ENCODE measurements at places on chromosomes 4 and X. TPM values are rescaled to one million over a fixed set of nuclear protein-coding genes. Genes with fewer than 3 reads are reported as not detected.
A peak's percentile ranks its signal among the peaks of the same experiment; 100 is the strongest.

- peak; percentile 0 for DNase-seq
- no peaks in the 10 kb centered on the region for H3K27me3 ChIP-seq
- no peak overlapping the region for H3K27ac ChIP-seq
- peaks cover 36% of the 10 kb centered on the region for H3K4me1 ChIP-seq
Measured at GRCh38 chr4:1206299-1207156, 34.1 kb upstream of the SPON2 start.

Gene USP17L25
- not detected for total RNA-seq

DNA sequence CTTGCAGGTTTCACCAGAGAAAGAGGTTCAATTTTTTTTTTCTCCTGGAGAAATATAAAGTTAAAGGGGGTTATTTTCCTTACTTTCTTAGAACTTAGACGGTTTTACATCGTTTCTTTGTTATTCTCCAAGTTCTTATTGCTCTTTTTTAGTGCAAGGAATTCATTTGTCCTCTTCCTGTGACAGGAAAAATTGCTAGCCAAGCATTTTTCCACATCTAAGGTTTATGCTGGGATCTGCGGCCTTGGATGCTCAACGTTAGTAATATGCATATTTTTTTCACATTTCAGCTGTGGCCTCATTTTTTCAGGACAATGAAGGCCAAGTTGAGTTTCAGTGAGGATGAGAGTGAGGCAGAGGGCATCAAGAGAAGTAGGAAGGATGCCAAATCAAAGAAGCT, 948.9 kb downstream of the PCDH19 start:
- no peak for DNase-seq
- no peaks in the 10 kb centered on the region for H3K27me3 ChIP-seq
- H3K27ac ChIP-seq, result no peak overlapping the region
- no peak overlapping the region for H3K4me3 ChIP-seq
- H3K36me3 ChIP-seq, result no peaks in the 10 kb centered on the region

DNA sequence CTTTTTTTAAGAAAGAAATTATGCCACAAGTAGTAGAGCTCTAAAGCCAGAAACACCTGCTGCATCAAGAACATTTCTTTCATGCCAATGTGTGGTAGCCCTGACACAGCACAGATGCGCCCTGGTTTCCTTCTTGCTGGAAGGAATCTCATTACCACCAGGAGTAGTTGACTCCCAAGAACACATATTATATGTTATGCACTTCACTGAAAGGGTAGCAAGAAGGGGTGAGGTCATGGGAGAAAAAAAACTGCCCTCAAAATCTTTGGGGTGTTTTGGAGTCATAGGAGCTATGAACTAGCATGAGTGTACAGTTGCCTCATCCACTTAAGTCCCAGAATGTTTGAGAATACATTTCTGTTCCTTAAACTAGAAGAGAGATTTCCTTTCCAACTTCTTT, 185.8 kb upstream of the C1QTNF7 start:
- no peak for DNase-seq
- H3K4me1 ChIP-seq, result no peaks in the 10 kb centered on the region
- H3K27me3 ChIP-seq, result no peaks in the 10 kb centered on the region
- H3K4me3 ChIP-seq, result no peak overlapping the region
- no peak overlapping the region for H3K27ac ChIP-seq

Gene PRRG1
- total RNA-seq, result 8.8 TPM

DNA sequence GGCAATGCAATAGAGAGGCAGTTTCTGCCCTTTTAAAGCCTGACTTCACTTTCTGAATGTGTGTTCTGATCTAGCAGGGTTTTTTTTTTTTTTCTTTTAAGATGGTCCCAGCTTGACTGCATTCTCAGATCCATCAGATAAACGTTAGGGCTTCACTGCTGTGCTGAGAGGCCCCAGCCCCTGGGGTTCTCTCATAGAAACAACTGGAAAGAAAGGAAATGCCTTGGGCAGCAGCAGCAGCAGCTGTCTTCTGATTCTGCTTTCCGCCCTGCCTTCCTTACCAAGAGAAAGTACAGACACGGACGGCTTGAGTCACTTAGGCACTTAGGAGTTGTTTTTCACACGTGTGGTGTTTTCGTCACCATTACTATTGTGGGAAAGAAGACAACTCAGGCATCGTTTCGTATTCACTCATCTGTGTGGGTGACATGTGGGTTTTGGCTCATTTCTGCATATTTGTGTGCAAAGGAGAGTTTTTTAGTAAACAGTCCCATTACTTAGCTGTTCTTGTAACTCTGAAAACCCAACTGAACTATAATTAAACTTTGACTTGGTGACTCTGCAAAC, 172.0 kb downstream of the PTTG2 start:
- H3K4me3 ChIP-seq, result no peak overlapping the region
- no peaks in the 10 kb centered on the region for H3K27me3 ChIP-seq
- DNase-seq, result peak; percentile 31

GRCh38 chrX:46204721-46205422, 340.3 kb downstream of the ZNF674 start:
- no peak overlapping the region for H3K4me3 ChIP-seq
- H3K4me1 ChIP-seq, result no peaks in the 10 kb centered on the region
- no peak for DNase-seq
- H3K36me3 ChIP-seq, result no peaks in the 10 kb centered on the region
- no peaks in the 10 kb centered on the region for H3K27me3 ChIP-seq
- H3K27ac ChIP-seq, result no peak overlapping the region

- no peaks in the 10 kb centered on the region for H3K36me3 ChIP-seq
- H3K4me3 ChIP-seq, result peak overlapping the region; percentile 24
- H3K4me1 ChIP-seq, result peaks cover 67% of the 10 kb centered on the region
- no peaks in the 10 kb centered on the region for H3K27me3 ChIP-seq
Measured at GRCh38 chr4:40842318-40842717, 92.6 kb downstream of the NSUN7 start.

Gene SFRP2
- total RNA-seq, result 0.83 TPM

All from gastrocnemius medialis (tissue), 4 donors.